ENCODE measurements at places on chromosomes 16 and 17.
A peak's percentile ranks its signal among the peaks of the same experiment; 100 is the strongest.

- no peak for DNase-seq
Observed at GRCh38 chr16:12826559-12826958, 22.9 kb upstream of the CPPED1 start.

GRCh38 chr17:13609941-13610340 lies 8.2 kb upstream of the HS3ST3A1 start:
- no peak for DNase-seq

GRCh38 chr17:31289790-31290189 lies 7.2 kb downstream of the OMG start:
- no peak for DNase-seq

DNA sequence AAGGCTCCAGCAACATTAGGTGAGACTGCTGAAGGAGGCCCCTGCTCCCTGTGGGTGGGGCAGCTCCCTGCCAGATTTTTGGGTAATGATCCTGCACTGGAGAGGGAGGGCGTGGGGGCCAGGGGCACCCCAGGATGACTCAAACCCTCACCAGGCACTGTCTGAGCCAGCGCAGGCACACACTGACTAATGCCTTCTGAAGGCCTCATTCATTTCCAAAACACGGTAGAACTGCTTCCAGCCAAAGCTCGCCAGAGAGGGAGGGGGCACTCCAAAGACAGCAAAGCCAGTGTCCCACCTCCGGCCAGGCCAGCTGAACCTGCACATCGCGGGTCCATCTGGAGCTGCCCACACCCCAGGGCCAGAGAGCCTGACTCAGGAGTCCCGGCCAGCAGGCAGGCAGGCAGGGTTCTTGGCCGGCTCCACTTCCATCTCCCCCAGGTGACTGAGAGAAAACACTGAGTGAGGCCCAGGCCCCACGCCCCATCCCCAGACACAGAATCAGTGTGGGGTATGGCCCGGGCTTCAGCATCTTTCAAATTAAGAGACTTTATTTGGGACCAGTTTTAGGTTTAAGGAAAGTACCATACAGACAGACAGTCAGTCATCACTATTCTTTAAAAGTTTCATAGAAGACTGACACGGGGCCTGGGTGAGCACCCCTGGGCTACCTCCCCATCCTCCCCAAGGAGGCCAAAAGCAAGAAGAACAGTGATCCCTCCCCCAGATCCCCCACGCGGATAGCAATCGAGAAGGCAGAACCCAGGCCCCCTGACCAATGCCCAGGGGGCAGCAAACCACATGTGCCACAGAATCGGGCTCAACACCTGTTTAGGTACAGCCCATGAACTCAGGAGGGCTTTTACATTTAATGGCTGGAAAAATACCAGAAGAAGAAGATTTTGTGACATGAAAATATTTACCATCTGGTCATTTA lies 2.3 kb downstream of the PIEZO1 start:
- DNase-seq: no peak

- no peak for DNase-seq
Observed at GRCh38 chr17:51742571-51742970, 415.9 kb downstream of the CA10 start.

DNA sequence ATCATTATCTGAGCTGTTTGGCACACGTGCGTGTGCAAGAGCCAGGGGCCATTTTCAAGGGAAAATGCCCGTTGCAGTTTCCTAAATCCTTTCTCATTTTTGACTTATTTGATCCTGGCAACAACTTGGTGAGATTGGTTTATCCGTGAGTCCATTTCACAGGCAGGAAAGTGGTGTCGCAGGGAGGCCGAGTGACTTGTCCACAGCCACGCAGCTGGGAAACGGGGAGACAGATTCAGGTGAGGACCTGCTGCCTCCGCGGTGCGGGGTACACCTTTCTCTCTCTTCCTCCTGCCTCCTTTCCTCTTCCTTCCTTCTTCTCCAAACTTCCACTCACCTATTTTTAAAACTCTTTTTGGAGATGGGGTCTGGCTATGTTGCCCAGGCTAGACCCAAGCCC lies 46.3 kb upstream of the ZCCHC14 start:
- no peak for DNase-seq

DNA sequence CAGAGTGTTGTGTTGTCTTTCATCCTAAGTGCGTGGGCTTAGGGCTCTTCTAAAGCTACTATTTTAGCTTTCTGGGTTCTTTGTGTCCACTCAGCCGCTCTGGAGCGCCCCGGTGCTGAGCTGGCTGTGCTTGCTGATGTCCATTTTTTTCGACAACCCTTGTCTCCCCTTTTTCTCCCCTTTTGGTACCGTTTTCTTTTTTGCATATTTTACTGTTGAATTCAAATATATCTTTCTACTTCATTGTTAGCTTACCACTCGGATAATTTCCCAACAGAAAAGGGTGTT lies 1.2 kb downstream of the SRRM2 start:
- DNase-seq: no peak

GRCh38 chr17:74241431-74241830 lies 28.1 kb downstream of the TTYH2 start:
- no peak for DNase-seq

DNA sequence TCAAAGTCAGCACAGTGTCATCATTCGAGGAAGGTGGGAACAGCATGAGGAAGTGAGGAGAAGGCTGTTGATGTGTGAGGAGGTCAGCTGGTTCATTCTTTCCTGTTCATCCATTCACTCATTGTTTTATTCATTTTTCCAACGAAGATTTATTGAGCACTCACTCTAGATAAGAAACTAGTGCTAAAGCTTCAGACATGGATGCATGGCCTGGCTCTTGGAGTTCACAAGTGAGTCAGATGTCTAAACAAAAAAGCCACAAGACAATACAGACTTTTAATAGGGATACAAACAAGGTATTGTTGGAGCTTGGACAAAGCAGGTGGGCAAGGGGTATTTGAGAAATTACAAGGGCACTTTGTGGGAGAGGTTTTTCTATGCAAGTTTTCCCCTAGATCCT lies 31.3 kb upstream of the MPHOSPH6 start:
- no peak for DNase-seq

DNA sequence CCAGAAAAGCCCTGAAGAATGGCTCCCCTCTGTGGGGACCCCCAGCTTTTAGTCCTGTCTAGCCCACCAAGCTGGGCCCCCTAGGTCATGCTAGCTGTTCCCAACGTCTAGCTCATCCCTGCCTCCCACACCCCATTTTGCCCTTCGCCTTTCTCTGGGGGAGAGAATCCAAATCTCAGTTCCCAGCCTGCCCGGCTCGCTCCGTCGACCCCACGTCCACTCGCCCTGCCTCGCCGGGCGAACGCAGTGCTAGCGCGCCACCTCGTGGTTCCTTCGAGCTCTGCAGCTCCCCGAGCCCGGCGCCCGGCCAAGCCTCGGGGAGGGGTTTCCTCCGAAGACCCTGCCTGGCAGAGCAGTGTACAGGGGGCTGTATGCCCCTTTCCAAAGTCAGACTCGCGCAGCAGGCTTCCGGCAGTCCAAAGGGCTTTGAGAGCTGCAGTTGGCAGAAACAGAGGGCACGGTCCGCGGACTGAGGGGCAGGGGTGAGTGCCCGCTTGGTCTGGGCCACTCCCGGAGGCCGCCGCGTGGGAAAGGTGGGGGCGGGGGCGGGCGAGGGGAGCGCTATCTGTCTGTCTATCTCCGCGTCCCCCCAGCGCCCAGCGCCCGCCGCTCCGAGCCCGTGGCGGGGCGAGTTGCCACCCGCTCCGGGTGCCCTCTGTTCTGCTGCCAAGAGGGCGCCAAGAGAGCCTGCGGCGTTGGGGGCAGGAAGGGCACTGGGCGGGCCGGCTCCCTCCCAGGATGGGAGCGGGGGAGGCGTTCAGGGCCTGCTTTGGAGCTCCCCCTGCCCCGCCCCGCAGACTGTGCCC lies 1.7 kb upstream of the DLX3 start:
- DNase-seq: no peak

DNA sequence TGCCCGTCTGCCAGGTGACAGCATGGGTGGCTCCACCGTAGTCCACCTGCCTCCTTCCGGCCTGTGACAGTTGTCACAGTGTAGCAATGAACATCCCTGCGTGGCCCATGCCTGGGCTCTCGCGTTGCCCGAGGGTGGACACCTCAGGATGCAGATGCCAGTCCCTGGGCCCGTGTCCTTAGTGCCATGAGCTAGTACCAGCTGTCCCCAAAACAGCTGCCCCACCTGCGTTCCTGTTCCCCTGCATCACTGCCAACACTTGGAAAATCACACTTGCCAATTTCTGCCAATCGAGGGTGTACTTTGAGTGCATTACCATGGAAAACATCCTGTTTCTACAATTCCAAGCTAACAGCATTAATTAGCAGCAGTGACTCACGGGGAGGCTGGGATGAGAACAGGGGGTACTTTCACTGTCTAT lies 9.0 kb upstream of the C16orf95 start:
- no peak for DNase-seq

- DNase-seq: no peak
Observed at GRCh38 chr16:89020068-89020924, 43.3 kb upstream of the CBFA2T3 start.

- no peak for DNase-seq
Observed at GRCh38 chr16:79801646-79802045, 201.1 kb upstream of the MAF start.

- no peak for DNase-seq
Observed at GRCh38 chr16:49129935-49130334, 151.7 kb downstream of the CBLN1 start.

DNA sequence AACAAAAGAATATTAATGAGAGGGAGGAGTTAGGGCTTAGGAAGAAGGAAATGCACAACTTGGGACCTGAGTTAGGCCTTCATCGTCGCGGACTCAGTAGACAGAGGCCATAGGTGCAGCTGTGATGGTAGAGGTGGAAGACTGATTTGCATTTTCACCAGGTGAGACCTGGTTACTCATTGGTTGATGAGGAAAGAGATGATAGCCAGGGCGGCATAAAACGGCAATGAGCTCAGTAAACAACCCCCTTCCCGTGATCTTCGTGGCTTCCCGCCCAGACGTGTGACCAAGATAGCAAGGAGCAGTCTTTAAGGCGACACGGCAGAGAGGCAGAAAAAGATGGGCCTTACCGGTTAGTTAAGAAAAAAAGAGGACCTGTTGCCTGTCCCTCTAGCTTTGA lies at the start of gene TMC5:
TSS of gene TMC5 (plus strand) at position 244 of the 400 bp plus-strand sequence. CDS start 22,156 bp downstream, outside the sequence.
- no peak for DNase-seq

DNA sequence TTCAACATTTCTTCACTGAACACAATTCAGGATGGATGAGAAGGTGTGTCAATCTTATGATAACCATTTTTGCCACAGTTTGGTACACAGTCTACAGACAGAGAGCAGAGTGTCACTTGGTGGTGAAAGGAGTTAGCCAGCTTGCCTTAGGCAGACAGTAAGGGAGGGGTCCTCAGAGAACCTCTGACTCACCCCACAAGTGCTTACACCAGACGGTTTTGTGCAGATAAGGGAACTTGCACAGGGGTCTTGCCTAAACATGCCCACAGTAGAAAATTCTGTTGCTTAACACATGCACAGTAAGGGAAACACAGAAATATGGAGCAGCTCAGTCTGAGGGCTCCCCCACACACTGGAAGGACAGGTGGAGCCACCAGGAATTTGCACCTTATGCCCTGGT lies 204.5 kb upstream of the CDH8 start:
- no peak for DNase-seq

GRCh38 chr17:34675143-34675542 lies 95.8 kb downstream of the TMEM132E start:
- DNase-seq: no peak

DNA sequence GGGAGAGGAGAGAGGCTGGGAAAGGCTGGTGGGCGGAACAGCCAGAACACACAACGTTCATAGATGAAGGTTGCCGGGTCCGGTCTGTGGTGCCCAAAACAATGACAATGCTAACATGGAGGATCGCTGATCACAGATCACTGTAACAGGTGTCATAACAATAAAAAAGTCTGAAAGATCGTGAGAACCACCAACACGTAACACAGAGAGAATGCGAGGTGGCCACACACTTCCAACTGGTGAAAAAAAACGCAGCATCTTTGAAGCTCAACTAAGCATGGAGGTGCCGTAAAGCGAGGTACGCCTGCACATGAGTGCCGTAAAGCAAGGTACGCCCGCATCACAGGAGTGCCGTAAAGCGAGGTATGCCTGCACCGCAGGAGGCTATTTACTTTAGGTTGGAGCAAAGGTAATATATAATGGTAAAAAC lies 42.3 kb downstream of the ABR start:
- DNase-seq: no peak

DNA sequence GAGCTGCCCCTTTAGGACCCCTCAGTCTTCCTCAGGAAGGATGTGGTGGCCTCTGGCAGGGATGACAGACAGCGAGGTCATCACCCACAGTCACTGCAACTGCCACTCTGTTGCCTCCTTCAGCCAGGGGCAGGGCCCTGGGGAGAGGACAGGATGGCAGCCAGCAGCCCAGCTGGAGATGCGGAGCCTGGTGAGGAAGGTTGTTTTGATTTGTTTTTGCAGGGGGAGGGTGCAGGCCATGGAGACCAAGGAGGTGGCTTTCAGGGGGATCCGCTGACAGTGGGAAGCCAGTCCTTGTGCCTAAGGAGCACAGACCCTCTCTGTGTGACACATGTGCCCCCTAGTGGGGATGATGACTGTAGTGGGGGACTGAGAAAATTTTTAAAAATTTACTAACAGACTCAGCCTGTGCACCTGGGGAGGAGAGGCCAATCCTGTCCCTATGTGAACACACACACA lies 7.4 kb downstream of the PRCD start:
- peak; percentile 76 for DNase-seq

GRCh38 chr17:67124450-67125148 lies 80.2 kb downstream of the CACNG1 start:
- no peak for DNase-seq

DNA sequence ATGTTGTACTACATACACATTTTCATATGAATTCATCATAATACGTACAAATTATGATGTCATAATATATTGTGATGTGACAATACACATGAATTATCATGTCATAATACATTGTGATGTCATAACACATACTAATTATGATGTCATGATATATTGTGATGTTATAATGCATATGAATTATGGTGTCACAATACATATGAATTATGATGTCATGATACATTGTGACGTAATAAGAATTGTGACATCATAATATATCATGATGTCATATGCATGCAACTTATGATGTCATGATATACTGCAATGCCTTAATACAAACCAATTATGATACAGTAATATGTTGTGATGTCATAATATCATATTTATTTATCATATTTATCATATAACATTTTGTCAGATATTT lies 2074.3 kb downstream of the TP53TG3F start:
- no peak for DNase-seq

DNA sequence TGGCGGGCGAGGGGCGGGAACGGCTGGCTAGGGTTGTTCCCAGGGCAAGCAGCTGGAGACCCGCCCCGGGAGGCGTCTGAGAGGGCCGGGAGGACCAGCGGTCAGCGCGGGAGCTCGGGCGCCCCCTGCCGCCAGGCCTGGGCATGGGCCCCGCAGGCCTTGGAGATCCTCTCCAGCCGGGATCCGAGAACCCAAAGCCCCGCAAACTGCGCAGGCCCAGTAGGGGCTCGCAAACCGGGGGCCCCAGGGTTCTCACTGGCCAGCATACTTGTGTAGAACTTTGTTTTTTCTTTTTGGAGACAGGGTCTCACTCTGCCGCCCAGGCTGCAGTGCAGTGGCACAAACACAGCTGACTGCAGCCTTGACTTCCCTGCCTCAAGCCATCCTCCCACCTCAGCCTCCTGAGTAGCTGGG lies 20.8 kb upstream of the ZNF423 start:
- DNase-seq: peak; percentile 88

Data from left forelimb (tissue), 1 donor.